Adrenal gland (tissue), 19 donors: ENCODE measurements at places on chromosomes 4 and X. TPM values are rescaled to one million over a fixed set of nuclear protein-coding genes. Genes with fewer than 3 reads are reported as not detected.

- DNase-seq, result no peak
Measured at GRCh38 chr4:160373911-160374310, 1271.0 kb downstream of the RAPGEF2 start.

DNA sequence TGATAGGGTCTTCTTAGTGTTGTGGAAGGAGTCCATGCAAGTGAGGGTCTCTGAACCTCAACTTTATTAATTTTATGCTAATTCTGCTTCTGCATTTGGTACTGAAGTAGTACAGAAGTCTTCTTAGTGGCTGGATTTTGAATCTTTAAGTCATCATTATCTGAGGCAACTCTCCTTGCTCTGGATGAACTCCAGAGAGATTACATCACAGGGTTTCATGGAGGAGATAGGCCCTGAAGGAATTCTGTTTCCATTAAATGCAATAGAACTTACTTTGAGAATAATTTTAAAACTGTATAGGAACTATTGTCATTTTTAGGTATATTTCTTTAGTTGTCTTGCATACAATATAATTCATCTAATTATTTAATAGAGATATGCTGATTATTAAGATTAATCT is 451.2 kb downstream of the FAT4 start:
- DNase-seq, result no peak

GRCh38 chrX:48789366-48790220 is 3.2 kb downstream of the GATA1 start:
- DNase-seq, result no peak

TRIM60 gene
- not detected for total RNA-seq
